ENCODE measurements at places on chromosomes 7 and 10.

DNA sequence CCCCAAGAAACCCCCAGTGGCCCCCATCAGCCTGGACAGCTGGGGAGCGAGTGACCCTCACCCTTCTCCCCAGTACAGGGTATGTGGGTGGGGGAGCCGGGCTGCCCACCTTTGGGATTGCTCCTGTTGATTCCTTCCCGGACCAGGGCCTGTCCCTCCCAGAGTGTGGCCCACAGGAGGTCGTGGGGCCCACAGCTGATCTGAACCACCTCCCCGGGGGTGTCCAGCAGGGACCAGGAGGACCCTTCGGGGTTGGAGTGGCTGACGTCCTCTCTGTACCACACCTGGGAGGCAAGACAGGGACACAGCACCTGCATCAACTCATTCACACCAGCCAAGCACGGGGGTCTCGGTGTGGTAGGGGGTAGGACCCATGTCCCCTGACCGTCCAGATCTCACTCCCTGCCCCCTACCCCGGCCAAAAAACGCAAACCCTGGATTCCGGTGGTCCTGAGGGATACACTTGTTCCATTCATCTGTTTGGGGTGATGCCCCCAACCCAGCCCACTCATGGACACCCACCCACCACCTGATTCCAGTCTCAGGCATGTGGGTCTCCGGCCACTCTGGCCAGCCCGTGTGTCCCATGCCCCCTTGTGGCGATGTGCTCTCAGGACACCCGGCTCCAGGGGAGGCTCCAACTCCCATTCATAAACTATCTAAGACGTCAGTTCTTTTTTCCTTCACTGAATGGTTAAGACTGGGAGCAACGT, 10.9 kb downstream of the TECPR1 start:
- DNase-seq = no peak

GRCh38 chr7:25952261-25953057, 199.5 kb upstream of the NFE2L3 start:
- no peak for DNase-seq

DNA sequence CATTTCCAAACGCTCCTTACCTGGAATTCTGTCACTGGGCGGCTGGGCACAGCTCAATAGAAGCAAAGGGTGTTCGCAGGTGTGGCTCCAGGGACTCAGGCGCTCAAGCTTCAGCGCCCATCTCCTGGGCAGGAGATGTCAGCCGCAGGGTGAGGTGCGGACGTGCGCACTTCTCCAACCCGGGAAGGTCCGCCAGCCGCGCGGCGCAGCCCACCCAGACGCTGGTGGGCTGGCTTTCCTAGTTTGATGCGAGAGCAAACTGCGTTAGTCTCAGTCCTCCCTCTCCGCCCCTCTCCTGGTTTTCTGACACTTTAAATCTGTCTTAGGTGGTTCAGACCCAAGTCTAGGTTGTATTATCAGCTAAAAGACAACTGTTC, 267 bp downstream of the CALCR start:
- DNase-seq = no peak

- no peak for DNase-seq
Measured at GRCh38 chr7:26295015-26295414, 3.4 kb downstream of the SNX10 start.

- DNase-seq = no peak
Measured at GRCh38 chr10:128992770-128993169, 474.3 kb upstream of the MGMT start.

- no peak for DNase-seq
Measured at GRCh38 chr7:158725506-158725800, 20.8 kb upstream of the NCAPG2 start.

- peak; percentile 83 for DNase-seq
Measured at GRCh38 chr10:93288679-93289634, 193.2 kb downstream of the MYOF start.

- no peak for DNase-seq
Measured at GRCh38 chr7:66732439-66732838, 8.1 kb upstream of the RABGEF1 start.

- no peak for DNase-seq
Measured at GRCh38 chr7:82375129-82375528, 68.4 kb downstream of the CACNA2D1 start.

DNA sequence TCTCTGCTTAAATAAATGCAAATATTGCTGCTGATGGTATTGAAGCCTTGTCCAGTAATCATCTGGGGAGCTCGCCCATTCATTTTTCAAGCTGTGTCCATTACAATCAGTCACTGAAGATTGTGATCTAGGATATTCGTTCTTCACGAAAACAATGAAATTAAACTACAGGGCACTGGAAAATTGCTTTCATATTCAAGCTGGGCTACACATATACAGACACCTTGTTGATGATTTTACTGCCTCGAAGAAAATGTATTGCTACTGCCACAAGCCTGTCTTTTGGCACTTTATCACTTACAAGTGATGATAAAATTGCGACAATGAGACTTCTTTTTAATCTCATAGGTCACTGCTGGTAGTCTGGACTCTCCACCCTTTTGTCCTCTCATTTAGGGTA, 100.0 kb upstream of the MINDY3 start:
- DNase-seq = no peak

DNA sequence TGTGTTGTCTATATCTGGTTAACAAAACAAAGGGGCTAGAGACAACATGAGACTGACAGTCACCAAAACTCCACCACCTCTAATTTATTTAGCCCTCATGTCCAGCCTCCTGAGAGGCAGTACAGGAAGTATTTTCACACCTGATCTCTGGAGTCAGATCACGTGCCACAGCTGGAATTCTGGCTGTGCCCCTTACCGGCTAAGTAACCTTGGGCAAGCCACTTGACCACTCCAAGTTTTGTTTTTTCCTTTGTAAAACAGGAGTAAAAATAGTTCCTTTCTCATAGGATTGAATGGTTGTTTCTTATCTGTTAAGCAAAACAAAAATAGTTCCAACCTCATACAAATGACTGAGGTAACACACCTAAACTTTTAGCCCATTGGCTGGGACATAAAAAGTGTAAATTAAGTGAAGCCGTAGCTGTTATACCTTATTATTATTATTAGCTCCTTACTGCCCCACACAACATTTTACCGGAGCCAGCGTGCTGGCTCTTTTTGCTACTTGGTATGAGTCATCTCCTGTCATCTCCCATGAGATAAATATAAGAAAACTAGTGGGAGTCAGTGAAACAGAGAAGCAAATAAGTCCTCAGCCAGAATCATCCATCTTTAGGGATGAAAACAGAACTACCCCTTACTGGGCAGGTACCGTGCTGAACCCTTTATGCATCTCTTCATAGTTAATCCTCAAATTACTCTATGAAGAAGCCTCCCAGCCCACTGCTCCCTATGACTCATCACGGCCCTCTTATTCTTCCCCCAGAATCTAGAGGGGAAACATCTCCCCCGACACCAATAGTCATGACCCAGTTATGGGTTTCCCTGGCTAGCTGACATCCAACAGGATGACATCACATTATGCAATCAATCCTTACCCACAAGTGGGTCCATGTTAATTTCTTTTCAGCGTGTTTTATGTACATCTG, 44.9 kb downstream of the PPP1R3C start:
- DNase-seq = no peak

All from sciatic nerve (tissue), 2 donors.